DMS 273 treated with DMSO at 0.1 percent for 48 hours (cell line): ENCODE measurements at places on chromosomes 7 and 10.

DNA sequence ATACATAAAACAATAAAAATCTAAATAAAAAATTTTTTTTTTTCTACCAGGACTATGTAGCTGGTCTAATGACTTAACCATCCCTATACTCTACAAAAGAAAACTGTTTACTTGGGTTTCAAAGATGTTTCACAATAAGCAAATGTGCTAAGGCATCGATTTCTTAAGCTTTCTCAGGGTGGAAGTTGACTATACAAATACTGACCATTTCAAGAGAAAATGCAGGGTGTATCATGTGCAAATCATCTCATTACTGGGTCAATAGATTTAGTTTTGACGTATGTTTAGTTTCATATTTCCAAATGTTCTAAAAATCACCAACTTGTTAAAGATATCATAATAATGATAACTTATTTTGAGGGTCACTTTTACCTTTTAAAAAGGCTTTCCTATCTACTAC, 7.5 kb downstream of the NRP1 start:
- no peak for DNase-seq

- no peak for DNase-seq
Measured at GRCh38 chr7:12583176-12583575, 12.7 kb downstream of the SCIN start.

- no peak for DNase-seq
Measured at GRCh38 chr10:6044060-6044459, 18.1 kb downstream of the IL2RA start.

DNA sequence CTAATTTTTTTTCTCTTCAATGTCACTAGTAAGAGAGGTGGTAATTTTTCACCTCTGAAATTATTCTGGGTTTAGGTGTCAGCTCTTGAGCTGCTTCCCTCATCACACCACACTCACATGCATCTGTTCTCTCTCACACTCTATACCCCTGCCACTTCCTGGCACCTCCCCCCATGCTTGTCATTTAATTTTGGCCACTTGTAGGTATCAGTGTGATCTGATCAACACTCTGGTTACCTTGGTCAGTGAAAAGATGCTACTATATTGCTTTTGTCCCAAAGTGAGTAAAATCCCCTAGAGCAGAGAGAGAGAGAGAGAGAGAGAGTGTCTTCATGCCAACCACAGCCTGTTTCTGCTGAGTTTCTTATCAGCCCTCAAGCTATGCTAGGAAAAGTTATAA, 42.5 kb downstream of the STK17A start:
- no peak for DNase-seq

DNA sequence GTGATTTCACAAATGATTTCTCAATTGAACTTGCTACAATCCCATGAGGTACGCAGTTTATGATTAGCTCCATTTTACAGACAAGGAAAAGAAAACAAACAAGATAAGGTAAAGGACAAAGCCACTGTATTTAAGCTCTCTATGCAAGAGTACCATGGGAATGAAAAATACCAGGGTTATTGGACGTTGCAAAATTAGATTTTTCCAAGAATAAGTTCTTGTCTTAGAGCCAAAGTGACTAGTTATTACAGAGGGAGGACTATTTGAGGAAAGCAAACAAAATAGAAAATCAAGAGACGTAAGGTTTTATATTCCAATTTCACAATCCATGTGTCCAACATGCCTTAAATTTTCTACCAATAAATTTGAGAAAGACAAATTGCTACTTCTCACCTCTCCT, 97.9 kb upstream of the PTN start:
- DNase-seq = no peak
